Muscle of leg (tissue), 16 donors: ENCODE measurements at places on chromosomes 7 and 10.
A peak's percentile ranks its signal among the peaks of the same experiment; 100 is the strongest.

DNA sequence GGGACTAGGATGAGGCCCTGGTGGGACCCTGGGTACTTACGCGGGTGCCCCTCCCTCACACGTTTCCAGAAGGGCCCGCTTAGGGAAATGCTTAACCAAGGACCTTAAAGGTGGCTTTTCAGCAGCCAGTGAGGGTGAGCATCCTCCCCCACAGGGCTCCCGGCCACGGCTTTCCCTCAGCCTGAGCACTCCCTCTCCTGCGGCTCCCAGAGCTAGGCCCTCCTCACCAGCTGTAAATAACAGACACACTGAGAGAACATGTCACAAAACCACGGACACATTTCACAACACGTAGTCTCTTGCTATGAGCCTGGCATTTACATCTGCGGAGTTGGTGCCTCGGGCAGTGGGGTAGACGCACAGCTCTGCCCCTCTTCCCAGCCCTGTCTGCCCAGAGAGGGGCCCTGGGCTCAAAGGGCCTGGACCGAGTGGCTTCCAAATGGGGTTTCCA is 25.2 kb downstream of the GRID1 start:
- DNase-seq, result no peak

GRCh38 chr10:58393317-58393716 is 8.1 kb downstream of the TFAM start:
- no peak for DNase-seq

GRCh38 chr7:116232920-116233319 is 22.6 kb downstream of the TES start:
- no peak for DNase-seq

DNA sequence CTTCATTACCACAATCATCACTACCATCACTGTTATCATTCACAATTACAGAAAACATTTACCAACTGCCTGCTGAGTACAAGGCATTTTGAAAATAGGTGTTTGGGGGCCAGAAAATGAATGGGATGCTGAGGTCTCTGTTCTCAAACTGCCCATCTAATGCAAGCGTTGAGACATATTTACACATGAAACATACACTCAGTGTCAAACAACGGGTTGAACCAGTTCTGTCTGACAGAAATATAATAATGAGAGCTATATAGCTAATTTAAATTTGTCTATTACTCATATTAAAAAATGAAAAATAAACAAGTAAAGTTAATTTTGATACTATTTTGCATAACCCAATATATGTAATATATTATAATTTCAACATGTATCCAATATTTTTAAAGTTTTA is 303.1 kb downstream of the KCNMA1 start:
- no peak for DNase-seq

GRCh38 chr10:114810926-114811325 is 10.7 kb upstream of the FHIP2A start:
- DNase-seq, result no peak

DNA sequence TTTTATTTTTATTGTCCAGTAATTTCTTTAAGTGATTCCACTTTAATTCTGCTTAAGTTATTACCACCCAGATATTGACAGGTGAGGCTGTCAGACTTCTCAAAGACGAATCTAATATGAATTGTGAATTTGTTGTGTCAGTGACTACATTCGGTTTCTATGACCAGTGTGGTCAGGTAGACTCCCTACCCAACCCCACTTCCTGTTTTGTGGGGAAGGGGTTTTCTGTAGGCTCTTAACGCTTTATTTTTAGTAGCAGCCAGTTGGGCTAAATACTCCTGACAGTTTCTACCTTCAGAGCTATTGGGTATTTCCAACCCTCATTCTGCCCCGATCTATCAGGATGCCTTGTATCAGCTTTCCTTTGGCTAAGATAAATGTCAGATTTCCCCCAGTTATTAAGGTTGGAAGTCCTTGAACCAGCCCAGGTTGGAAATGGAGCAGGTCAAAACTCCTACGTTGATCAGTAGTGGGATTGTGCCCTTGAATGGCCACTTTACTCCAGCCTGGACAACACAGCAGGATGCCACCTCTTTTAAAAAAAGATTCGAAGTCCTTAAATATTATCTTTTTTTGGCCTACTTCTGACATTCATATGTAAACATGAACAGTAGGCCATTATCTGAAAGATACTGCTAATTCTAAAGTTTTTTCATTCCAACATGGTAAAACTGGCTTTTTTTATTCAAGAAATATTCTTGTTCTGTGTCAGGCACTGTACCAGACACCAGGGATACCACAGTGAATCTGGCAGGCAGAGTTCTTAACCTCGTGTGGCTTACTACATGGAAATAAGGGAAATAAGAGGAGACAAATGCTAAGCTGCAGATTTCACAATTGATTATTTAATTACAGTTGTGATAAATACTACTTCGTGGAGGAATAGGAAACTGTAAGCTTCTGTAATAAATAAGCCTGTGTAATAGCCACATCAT is 133.3 kb upstream of the SAMD8 start:
- no peak for DNase-seq

DNA sequence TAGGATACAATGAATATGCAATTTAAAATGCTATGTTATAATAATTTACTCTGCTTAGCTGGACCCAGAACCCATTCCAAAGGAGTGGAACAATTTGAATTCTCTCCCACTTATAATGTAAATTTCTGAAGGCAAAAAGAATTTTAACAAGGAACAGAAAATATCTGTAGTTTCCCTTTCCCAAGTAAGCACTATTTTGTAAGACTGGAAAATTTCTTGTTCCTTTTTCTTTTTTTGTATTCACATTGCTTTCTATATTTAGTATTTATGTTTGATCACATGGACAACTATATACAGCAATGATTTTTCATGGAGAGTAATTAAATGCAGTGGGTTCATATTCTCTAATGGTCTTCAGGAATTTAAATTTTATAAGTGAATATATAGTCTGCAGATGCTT is 127.4 kb downstream of the GPR85 start:
- DNase-seq, result peak; percentile 10

GRCh38 chr10:88390041-88390440 is 193.1 kb downstream of the RNLS start:
- DNase-seq, result no peak

- DNase-seq, result no peak
Measured at GRCh38 chr7:16900209-16900768, 18.5 kb upstream of the AGR3 start.

GRCh38 chr7:47818796-47819606 is 129.3 kb downstream of the PKD1L1 start:
- peak; percentile 90 for DNase-seq

- DNase-seq, result no peak
Measured at GRCh38 chr7:111192614-111193413, 101.9 kb downstream of the LRRN3 start.

GRCh38 chr7:82375713-82376112 is 67.9 kb downstream of the CACNA2D1 start:
- DNase-seq, result no peak

DNA sequence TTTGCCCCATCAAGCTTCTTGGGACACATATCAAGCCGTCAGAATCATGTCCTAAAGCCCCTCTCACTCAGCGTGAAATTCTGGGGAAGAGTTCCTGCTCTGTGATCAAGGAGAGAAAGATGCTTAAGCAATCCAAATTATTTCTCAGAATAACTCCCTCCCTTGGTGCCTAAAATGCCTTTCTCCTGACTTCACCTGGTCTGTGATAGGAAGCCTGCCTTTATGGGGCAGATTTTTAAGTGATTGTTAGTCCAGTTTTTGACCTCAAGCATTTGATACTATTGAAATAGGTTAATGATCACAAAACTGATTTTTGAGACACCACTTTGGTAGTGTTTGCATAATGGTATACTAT is 76.4 kb upstream of the MAGI2 start:
- DNase-seq, result no peak

GRCh38 chr10:137031-137430 is 1.8 kb downstream of the ZMYND11 start:
- no peak for DNase-seq

DNA sequence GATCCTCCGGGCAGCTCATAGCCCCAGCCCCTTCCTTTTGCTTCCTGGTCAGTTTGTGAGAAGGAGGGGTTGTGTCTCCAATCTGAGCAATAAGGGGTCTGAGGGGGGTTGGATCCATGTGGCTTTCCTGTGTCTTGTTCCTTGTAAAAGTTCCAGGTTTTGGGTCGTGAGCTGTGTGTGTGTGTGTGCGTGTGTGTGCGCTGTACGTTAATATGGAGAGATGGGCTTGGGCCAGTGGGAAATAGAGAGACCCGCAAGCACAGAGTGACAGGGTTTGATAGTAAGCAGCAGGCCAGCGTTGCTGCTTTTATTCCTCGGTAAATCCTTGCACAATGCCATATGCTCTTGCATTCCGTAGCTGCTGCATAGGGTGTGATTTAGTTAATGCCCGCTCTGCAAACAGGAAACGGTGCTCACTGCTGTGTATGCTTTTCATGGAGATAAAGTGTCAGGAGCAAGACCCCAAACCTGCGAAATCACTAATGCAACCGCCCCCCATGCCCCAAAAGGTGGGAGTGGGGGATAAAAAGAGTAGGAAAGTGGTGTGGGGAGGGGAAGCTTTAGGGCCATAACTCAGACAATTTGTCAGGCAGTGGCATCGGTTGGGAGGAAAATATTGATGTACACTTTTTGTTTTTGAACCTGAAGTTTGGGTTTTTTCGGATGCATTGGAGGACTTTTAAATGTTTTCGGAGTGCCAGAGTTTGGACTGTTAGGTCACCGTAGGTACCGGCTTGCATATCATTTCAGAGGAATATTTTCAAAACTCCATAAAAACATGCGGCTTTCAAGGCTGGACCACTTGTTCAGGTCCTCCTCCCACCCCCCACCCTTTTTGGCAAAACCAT is 108.7 kb downstream of the TCF7L2 start:
- peak; percentile 48 for DNase-seq

DNA sequence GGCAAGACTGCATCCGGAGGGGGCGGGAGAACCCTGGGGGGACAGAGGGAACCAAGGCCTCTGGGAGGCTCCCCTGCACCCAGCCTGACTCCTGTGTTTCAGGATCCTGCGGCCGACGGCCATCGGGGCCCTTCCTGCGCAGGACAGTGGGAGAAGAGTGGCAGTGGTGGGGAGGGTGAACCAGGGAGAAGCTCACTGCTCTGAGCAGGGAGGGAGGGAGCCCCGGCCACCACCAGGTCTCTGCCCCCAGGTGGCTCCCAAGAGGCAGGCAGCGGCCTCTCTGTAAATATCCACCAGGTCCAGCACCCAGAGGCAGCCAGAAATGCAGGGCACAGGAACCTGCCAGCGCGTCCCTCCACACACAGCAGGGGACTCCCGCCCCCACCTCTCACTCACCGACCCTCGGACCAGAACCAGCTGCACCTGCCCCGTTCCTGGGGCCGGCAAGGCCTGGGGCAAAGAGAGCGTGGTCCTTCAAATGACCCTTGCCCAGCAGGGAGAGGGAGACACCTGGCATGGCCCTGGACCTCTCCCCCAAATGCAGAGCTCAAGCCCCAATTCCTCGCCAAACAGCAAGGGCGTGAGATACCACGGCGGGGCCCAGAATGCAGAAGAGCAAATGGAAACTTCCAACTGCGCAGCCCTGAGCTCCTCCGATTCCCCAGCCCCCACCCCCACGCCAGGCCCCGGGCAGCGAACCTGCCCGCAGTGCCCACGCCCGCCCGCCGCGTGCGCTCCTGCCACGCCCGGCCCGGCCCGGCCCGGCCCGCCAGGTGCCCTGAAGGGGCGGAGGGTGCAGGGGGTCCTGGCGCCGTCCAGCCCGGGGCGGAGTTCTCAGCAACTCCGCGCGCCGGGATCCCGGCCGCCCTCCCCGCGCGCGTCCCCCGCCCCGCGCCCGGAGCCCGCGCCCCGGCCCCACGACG is 805 bp downstream of the RASGEF1A start:
- no peak for DNase-seq

DNA sequence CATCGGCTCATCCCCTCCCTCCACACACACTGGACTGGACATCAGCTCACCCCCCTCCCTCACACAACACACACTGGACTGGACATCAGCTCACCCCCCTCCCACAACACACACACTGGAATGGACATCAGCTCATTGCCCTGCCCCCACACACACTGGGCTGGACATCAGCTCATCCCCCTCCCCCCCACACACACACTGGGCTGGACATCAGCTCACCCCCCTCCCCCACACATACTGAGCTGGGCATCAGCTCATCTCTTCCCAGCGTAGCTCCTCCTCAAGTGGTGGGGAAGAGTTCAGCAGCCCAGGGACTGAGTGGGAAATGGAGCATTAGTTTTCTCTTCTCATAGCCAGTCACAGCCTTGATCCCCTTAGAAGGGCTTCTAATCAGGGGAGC is 58.1 kb upstream of the WDR11 start:
- DNase-seq, result no peak

DNA sequence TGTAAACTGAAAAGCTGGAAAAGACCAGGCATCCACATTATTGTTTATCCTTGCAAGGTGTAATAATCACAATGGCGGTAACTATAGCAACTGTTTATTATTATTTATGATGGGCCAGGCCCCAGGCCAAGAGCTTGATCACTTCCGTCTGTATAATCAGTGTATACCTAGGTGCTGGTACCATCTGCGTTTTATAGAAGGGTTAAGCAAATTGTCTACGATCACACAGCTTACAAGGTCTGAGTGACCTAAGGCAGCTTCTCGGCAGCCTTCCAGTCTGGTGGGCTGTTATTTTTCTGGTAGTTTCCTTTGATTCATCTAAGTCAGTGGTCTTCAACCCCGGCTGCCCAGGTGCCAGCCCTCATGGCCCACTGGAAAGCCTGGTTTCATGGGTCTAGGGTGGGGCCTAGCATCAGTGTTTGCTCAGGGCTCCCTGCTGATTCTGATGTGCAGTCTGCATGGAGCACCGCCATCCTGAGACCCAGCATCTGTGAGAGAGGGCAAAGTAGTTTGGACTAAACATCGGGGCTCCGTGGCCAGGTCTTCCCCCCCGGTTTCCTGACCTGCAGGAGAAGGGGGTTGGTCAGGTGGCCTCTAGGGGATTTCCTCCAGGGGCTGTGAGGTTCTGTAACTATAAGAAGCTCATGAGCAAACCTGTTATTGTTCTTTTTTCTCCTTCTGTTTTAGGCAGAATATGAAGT is 146.4 kb downstream of the RGS10 start:
- DNase-seq, result no peak

- DNase-seq, result no peak
Measured at GRCh38 chr7:99713995-99714570, 20.9 kb downstream of the CYP3A7 start.

GRCh38 chr7:139813151-139813550 is 15.9 kb upstream of the TBXAS1 start:
- no peak for DNase-seq

DNA sequence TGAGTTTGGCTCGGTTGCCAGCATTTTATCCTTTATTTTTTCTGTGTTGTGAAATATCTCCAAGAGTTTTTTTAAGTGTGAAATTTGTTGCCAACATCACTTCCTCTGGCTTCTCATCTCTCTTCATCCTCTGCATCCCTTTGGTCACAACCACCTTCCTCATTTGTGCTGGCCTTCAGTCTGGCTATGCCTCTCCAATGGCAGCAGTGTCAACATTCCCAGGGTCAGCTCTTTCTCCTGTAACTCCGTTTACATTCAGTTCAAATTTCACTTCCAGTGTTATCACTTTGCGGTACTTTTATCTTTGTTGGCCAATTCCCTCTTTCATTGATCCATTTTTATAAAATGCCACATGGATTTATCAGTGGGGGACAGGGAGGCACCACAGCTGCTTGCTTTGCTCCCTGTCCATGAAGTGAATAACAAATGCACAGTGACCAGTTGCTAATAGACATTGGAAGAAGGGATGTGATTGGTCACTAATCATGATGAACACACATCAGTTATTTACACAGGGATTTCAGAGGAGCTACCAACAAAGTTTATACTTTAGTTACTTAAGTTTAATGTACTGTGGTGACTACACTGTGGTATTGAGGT is 311.4 kb upstream of the LRGUK start:
- no peak for DNase-seq

- DNase-seq, result no peak
Measured at GRCh38 chr7:371119-371778, 81.3 kb downstream of the FOXL3 start.
